NB4 (cell line): ENCODE measurements at places on chromosomes 11 and 22.

DNA sequence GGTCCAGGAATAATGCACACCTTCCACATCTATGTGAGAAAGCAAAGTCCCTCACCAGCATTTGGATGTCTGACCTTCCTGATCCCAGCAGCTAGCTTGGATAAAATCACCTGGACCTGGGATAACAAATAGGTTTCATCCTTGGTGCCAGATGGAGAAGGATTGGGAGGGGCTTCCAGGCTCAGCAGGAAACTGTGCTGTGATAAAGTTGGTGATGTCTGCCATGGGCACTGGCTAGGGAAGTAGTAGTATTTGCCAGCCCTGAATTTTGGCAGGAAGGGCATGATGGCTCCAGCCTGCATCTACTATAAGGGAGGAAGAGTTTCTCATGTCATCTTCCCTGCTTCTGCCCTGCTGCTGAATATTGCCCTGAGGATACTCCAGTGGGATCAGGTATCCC is 37.5 kb downstream of the C11orf91 start:
- DNase-seq, result no peak

DNA sequence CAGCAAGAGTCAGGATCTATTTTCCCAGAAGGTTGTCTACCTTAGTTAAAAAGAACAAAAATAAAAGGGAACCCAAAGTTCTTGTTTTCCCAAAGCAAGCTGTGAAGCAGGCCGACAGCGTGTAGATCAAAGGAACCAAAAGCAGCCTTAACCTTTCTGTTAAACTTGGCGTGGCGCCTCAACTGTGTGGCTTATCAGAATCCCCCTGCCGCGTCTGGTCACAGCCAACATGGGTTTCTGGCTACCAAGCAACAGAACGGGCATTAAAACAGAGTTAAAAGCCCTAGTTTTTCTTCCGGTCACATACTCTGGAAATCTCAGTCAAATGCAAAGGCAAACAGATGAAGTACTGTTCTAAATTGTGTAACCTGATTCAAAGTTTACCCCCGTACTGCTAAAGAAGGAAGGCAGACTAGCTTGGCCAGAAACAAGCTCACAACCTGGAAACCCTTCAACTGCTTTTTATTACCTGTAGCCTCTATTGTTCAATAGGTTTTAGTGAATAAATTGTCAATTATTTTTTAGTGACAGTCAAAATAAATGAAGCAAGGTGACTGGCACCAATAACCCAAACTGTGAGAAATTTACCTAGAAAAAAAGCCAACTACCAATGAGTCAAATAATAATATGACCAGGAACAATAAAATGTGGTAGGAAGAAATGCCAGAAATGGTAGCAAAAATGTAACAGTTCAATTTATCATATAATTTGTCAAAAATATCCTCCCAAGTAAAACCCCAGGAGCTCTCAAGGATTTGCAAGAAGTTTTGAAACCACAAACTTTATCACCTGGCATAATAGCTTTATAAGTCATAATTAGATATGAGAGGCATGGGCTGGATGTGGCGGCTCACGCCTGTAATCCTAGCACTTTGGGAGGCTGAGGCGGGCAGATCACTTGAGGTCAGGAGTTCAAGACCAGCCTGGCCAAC is 21.4 kb downstream of the CHKA start:
- DNase-seq, result no peak

GRCh38 chr11:69985641-69986439 is 92.3 kb upstream of the ANO1 start:
- DNase-seq, result no peak

GRCh38 chr11:35247863-35248262 is 108.9 kb downstream of the CD44 start:
- DNase-seq, result no peak

DNA sequence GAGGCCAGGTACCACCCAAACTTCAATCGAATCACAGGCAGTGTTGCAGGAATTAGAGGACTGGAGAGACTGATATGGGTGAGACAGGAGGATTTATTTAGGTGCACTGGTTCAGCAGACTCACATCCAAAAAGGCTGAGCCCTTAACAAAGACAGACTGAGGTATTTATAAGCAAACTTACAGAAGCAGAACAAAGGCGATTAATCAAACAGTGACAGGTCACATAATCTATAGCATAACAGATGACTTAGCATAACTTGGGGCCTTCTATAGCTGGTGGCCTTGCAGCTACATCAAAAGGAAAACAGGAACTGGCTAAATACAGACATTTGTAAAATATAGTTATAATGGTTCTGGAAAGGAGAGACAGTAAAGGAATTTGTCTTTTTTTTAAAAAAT is 2.1 kb downstream of the APOBEC3B start:
- DNase-seq, result no peak

- no peak for DNase-seq
These were observed 399.1 kb upstream of the DDI1 start for GRCh38 chr11:103637295-103637694.
